ENCODE measurements at places on chromosomes 5 and 9. TPM values are rescaled to one million over a fixed set of nuclear protein-coding genes. Genes with fewer than 3 reads are reported as not detected.

DNA sequence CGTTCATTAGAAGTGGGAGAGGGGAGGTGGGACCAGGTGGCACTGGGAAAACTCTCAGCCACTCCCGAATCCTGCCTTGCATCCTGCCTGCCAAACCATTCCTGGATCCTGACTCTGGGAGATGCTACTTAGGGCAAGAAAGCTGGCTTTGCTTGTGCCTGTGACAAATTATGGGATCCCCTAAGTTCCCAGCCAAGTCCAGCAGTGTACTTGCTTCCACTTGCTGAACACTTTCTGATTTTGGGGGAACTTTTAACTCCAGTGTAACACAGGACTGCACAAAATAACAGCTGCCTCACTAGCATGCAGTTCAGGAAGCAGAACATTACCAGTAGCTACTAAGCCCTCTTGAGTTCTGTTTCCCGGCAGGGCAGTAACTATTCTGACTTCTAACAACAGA lies 12.5 kb upstream of the NKX2-5 start:
- no peak for DNase-seq
- peaks cover 3% of the 10 kb centered on the region for H3K4me1 ChIP-seq
- no peak overlapping the region for H3K4me3 ChIP-seq
- H3K27ac ChIP-seq, result no peak overlapping the region
- H3K27me3 ChIP-seq, result peaks cover 81% of the 10 kb centered on the region

DNA sequence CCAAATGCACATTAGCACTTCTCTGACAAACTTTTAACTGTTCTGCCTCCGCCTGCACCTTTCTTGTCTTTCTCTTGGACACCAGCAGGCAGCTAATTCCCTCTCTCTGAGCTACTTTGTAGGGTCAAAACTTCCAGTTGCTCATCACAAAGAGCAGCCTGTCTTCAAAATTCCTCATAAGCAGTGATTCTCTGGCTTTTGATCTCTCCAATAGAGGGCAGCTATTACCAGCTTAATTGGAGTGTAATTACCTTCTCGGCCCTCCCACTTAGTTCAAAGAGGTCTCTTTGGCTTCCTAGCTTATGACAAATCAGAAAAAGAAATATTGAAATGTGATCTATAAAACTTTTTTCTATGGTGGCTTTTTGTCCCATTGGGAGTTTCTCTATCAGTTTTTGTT lies 43.6 kb upstream of the RAD23B start:
- H3K4me3 ChIP-seq, result no peak overlapping the region
- peaks cover 7% of the 10 kb centered on the region for H3K27me3 ChIP-seq
- H3K27ac ChIP-seq, result no peak overlapping the region
- H3K4me1 ChIP-seq, result peaks cover 13% of the 10 kb centered on the region

- peak overlapping the region; percentile 97 for H3K4me3 ChIP-seq
- H3K36me3 ChIP-seq, result peaks cover 45% of the 10 kb centered on the region
- H3K4me1 ChIP-seq, result peaks cover 26% of the 10 kb centered on the region
- H3K27ac ChIP-seq, result peak overlapping the region; percentile 98
- DNase-seq, result no peak
- no peaks in the 10 kb centered on the region for H3K27me3 ChIP-seq
These were observed 529 bp downstream of the CSNK1A1 start for GRCh38 chr5:149550594-149551226.

DNA sequence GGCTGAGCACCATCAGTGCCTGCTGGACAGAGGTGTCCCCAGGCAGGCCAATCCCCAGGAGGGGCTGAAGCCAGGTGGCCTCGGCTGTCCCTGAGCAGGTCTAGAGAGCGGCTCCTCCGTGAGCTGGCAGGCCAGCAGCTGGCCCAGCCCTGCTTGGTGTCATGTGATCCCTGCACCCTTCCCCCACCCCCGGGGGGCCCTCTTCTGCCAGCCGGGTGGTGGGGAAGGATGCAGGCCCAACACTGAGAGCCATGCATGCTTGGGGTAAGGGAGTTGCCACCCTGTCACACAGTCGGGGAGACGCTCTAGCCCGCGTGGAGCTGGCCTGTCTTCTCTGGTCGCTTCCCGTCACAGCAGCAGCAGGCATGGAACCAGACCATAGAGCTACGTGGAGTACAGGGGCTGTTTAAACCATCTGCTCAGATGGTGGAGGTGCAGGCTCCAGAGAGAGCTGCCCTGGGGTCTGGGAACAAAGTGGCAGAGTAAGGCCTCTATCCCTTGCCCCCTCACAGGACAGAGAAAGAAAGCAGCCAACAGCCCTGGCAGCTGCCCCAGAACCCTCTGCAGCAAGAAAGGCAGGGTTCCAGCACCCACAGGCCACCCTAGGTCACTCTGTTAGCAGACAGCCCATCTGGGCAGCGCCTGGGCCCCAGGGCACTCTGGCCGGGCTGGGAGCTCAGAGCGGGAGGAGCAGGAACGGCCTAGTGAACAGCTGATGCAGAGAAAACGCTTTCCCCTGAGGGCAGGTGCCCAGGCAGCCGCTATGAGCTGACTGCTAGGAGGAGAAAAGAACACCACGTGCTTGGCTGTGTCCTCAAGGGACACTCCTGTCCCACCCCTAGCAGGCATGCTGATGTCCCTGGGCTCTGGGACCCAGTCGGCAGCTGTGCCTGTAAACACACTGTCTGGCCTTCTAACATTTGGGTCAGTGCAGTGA lies 6.8 kb downstream of the RALGDS start:
- H3K4me3 ChIP-seq, result peak overlapping the region; percentile 73
- no peaks in the 10 kb centered on the region for H3K27me3 ChIP-seq
- H3K36me3 ChIP-seq, result peaks cover 21% of the 10 kb centered on the region

DNA sequence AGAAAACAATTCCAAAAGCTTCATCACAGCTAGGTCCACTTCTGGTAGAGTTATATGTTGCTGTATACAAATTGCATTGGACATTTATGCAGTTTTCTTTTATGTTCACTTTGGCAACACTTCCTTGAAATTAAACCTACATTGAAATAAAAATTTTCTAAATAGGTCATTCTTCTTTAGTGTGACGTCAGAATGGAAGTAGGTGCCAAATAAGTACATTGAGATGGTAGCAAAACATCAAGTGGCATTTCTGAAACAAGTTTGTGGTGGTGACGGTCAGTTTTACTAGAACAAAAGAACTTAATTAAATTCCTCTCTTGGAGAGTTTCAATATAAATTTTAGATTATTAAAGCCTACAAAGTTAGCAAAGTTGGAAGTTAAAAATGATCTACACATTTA lies 895.1 kb downstream of the CDH9 start:
- no peak overlapping the region for H3K27ac ChIP-seq
- no peak overlapping the region for H3K4me3 ChIP-seq
- no peak for DNase-seq
- H3K27me3 ChIP-seq, result no peaks in the 10 kb centered on the region
- H3K36me3 ChIP-seq, result no peaks in the 10 kb centered on the region

- H3K4me1 ChIP-seq, result peaks cover 15% of the 10 kb centered on the region
- H3K27ac ChIP-seq, result no peak overlapping the region
- H3K36me3 ChIP-seq, result no peaks in the 10 kb centered on the region
- H3K27me3 ChIP-seq, result no peaks in the 10 kb centered on the region
- DNase-seq, result no peak
These were observed 112.5 kb downstream of the HMHB1 start for GRCh38 chr5:143924311-143924978.

DNA sequence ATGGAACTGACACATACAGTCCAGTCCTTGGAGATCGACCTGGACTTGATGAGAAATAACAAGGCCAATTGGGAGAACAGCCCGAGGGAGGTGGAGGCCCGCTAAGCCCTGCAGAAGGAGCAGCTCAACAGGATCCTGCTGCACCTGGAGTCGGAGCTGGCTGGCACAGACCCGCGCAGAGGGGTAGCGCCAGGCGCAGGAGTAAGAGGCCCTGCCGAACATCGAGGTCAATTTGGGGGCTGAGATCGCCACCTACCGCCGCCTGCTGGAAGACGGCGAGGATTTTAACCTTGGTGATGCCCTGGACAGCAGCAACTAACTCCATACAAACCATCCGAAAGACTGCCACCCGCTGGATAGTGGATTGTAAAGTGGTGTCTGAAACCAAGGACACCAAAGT lies 1610.1 kb upstream of the ACO1 start:
- H3K4me3 ChIP-seq, result no peak overlapping the region
- no peaks in the 10 kb centered on the region for H3K4me1 ChIP-seq
- H3K27me3 ChIP-seq, result no peaks in the 10 kb centered on the region
- no peak overlapping the region for H3K27ac ChIP-seq
- no peaks in the 10 kb centered on the region for H3K36me3 ChIP-seq

GRCh38 chr9:37710046-37710445 lies 43.6 kb upstream of the TRMT10B start:
- H3K4me1 ChIP-seq, result peaks cover 8% of the 10 kb centered on the region
- H3K4me3 ChIP-seq, result no peak overlapping the region
- H3K27me3 ChIP-seq, result peaks cover 20% of the 10 kb centered on the region
- no peak overlapping the region for H3K27ac ChIP-seq
- no peak for DNase-seq

GRCh38 chr9:94905606-94906005 lies 179.1 kb downstream of the AOPEP start:
- H3K27me3 ChIP-seq, result no peaks in the 10 kb centered on the region
- H3K27ac ChIP-seq, result no peak overlapping the region

DNA sequence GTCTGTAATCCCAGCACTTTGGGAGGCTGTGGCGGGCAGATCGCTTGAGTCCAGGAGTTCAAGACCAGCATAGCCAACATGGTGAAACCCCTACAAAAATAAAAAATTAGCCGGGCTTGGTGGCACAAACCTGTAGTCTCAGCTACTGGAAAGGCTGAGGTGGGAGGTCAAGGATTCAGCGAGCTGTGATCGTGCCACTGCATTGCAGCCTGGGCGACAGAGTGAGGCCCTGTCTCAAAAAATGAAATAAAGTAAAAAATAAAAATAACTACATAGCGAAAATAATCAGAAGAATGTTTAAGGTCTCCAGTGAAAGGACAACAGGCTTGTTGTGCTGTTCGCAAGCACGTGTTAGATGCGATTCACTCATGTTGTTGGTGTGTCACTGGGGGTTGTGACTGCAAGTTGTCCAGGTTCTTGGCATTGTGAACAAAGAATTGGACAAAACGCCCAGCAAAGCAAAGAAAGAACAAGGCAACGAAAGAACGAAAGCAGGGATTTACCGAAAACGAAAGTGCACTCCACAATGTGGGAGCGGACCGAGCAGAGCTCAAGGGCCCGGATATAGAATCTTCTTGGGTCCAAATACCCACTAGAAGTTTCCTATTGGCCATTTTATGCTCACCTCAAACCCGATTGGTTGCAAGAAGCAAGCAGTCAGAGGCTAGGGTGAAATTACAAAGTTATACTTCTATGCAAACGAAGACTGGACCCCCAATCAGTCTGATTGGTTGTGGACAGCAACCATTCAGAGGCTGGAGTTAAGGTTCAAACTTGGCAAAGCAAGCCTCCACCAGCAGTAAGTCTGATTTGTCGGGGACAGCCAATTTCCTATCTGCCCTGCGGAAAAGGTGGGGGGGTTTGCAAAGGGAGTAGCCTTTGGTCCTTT lies 844 bp upstream of the MCCC2 start:
- no peaks in the 10 kb centered on the region for H3K27me3 ChIP-seq
- no peak for DNase-seq
- peaks cover 9% of the 10 kb centered on the region for H3K36me3 ChIP-seq
- H3K4me1 ChIP-seq, result peaks cover 31% of the 10 kb centered on the region
- peak overlapping the region; percentile 89 for H3K4me3 ChIP-seq
- H3K27ac ChIP-seq, result peak overlapping the region; percentile 99

- peaks cover 12% of the 10 kb centered on the region for H3K27me3 ChIP-seq
- peaks cover 54% of the 10 kb centered on the region for H3K4me1 ChIP-seq
- H3K4me3 ChIP-seq, result peak overlapping the region; percentile 66
- H3K36me3 ChIP-seq, result peaks cover 3% of the 10 kb centered on the region
- DNase-seq, result peak; percentile 91
- H3K27ac ChIP-seq, result peak overlapping the region; percentile 52
These were observed 10.6 kb downstream of the ACSL6 start for GRCh38 chr5:132000677-132001453.

GRCh38 chr5:139251281-139251687 lies 42.3 kb upstream of the MATR3 start:
- peak; percentile 81 for DNase-seq
- H3K4me1 ChIP-seq, result peaks cover 18% of the 10 kb centered on the region
- peak overlapping the region; percentile 7 for H3K27ac ChIP-seq
- no peaks in the 10 kb centered on the region for H3K27me3 ChIP-seq
- H3K36me3 ChIP-seq, result no peaks in the 10 kb centered on the region

Gene ADRA1B
- total RNA-seq, result not detected

Gene DNAH5
- total RNA-seq, result not detected

Gene GDA
- not detected for total RNA-seq

Gene CTXN3
- not detected for total RNA-seq
